ENCODE measurements at places on chromosomes 3 and 15.

DNA sequence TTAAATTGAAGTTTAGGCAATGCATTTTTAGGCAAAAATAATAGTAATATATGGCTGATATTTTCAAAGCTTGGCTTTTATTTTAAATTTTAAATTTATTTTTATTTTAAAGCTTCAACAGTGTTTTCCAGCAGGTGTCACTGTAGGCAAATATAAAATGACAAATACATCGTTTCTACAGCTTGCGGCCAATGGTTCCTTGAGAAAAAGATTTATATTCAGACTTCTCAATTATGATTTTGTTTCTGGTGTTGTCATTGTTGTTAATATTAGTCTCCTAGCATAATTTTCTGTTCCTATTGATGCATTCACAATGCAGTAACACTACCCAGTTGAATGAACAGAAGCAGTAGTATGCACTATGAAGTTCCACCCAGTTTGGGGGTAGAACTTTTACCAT is 220.7 kb upstream of the DNAJC19 start:
- DNase-seq: peak; percentile 50

- no peak for DNase-seq
Measured at GRCh38 chr3:194148383-194148782, 12.4 kb downstream of the HES1 start.

- peak; percentile 23 for DNase-seq
Measured at GRCh38 chr3:122357828-122358702, 25.0 kb downstream of the MIX23 start.

GRCh38 chr3:156677536-156677935 is 3.1 kb downstream of the TIPARP start:
- peak; percentile 31 for DNase-seq

- DNase-seq: peak; percentile 79
Measured at GRCh38 chr15:80419546-80419945, 15.4 kb downstream of the ARNT2 start.

GRCh38 chr3:184552296-184552695 is 9.3 kb upstream of the EPHB3 start:
- DNase-seq: no peak

DNA sequence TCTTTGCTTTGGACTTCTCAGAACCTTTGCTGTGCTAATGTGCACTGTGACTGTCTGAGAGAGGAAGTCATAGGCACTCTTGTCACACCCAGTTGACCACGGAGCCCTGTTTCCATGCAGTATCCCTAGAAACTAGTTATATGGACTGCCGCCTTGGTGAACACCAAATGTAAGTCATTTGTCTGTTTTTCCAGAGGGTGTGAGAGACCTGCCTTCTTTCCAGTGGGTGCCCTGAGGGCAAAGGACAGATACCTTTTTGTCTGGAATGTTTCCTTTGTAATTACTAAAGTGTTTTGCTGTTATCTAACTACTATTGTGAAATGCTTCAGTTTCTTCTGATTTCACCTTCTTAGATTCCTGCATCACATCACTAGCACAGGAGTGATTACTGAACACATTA is 91.8 kb downstream of the LARS2 start:
- DNase-seq: peak; percentile 33

GRCh38 chr3:160781402-160781801 is 25.4 kb downstream of the PPM1L start:
- DNase-seq: no peak

DNA sequence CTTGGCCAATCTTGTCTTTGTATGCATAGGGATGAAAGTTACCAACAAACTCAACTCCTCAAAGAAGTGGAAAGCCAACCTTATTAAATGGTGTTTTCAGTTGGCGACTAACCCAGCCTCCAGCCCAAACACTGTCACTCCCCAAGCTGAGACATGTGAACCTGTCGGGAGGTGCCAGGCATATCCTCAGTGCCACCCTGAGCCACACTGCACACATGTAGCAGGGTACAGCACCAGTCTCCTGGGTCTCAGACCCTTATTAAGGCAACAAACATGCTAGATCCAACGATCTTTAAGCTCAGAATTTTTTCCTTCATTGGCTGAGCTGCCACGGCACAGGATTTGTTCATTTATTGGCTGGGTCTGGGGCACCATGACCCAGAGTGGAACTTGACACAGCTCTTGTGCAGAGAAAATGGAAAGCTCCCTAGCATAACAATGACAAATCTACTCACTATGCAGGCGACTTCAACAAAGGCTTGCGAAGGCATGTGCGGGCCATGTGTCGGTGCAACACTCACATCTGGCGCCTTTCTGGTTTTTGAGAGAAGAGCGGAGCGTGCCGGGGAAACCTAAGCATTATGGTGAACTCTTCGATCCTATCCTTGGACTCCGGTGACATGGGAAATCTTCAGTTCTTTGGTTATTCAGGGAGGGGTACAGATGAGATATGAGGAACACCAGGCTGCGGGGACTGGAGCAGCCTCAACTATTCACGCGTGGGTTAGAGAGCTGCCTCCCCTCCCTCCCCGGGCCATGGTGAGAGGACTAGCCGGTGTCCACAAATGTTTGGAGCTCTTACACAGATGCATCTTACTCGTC is 190.1 kb downstream of the FAM43A start:
- DNase-seq: no peak

- DNase-seq: peak; percentile 20
Measured at GRCh38 chr15:58864602-58865424, 68.7 kb downstream of the SLTM start.

- no peak for DNase-seq
Measured at GRCh38 chr15:48001393-48002039, 119.3 kb upstream of the SLC24A5 start.

DNA sequence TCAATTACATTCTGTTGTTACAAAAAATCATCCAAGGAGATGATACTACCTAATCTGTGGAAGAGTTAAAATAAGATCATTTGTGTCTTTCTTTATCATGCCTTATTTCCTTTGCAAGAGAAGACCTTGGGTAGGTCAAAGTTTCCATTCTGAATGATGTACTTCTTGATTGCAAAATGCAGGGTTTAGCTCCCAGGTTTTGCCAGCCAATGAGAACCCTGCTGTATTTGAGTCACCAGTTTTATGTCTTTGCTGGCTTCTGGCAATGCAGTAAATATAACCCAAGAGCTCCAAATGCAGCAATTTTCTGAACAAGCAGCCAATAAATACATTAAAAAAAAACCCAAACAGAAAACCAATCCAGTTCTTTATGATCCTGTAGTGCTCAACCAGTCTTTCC is 204.9 kb downstream of the CADPS start:
- DNase-seq: no peak

DNA sequence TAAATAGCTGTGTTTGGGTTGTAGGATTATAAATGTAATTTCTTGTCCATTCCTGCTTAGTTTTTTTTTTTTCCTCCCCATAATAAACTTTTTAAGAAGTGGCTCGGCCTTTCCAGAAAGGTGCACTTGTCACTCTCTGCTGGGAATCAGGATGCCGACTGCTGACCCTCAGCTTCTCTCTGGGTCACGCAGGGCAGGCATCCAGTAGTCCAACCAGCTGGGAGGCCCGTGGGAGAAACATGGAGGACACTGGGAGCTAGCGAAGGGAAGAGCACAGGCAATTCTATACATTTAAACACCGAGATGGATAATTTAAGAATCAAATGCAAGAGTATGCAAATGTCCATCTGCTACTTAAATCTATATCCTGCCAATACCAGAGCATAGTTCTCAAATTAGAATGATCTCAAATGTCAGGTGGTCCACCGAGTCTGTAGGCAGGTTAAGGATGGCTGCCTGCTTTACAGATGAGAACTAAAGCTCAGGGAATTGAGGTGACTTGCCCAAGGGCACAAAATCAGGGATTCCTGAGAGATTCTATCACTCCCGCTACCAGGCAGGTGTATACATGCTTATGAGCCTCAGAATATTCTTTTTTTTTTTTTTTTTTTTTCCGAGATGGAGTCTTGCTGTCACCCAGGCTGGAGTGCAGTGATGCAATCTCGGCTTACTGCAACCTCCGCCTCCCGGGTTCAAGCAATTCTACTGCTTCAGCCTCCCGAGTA is 64.5 kb downstream of the DAPK2 start:
- DNase-seq: no peak

DNA sequence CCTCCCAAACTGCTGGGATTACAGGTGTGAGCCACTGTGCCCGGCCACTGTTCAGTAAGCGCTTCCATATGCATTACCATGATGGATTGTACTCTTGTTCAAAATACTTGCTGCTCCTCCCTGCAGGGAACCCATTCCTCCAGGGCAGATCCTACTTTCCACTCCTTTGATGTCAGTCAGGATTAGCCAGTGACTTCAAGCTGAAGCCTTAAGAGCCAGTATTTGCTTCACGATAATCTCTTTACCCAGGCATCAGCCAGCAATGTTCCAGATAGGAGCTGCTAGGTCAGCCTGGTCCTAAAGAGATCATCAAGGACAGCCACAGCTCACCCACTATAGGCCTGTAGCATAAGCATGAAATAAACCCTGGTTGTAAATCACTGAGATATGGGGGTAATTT is 96.5 kb upstream of the UBE2E2 start:
- no peak for DNase-seq

DNA sequence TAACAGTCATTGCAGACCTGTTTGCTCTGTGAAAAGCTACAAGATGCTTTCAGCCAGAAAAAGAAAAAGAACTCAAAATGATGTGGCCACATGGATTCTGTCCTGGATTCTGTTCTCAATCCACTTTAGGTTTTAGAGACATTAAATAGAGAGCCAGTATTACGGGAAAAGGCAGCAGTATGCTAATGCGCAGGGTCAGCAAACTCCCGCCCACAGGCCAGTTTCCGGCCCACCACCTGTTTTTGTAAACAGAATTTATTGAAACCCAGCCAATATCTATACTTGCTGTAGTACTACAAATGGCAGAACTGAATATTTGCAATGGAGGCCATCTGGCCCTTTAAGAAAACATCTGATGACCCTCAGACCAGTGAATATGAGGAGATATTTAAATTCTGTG is 416.1 kb downstream of the ERC2 start:
- no peak for DNase-seq

GRCh38 chr3:168870892-168871291 is 775.2 kb upstream of the GOLIM4 start:
- no peak for DNase-seq

DNA sequence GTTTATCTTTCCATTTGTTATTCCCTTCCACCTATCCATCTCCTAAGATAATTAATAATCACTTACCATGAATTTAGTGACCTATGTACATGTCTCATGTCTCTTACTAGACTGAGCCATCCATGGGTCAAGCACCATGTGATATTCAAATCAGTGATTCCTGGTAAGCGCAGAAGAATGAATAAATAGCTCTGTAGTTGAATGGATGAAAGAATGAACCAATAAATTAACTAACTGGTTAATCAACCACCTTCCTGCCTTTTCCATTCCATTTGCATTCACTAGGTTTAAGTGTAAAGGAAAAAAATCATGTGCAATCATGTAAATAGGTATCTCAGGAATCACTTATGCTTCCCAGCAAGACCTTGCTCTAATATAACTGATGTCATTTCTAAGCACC is 779.5 kb downstream of the NTRK3 start:
- DNase-seq: no peak

- peak; percentile 54 for DNase-seq
Measured at GRCh38 chr3:126969586-126969985, 13.3 kb upstream of the PLXNA1 start.

DNA sequence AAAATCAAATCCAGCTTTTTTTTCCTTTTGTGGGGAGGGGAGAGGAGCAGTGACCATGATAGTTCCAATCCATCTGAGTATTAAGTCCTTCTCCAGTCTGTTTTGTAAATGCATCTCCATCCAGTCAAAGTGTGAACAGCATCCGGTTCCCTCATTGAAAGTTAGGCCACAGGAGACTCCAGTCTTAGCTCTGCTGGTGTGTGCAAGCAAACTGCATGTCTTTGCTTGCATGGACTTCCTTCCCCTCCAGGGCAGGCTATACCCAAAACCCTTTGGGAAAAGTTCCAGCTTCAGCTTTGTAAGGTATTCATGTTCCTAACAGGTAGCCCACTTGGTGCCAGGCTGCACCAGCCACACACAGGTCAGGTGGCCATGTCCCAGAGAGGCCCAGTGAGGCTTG is 3.1 kb upstream of the MAN2C1 start:
- no peak for DNase-seq

GRCh38 chr15:69609776-69610175 is 157.2 kb downstream of the RPLP1 start:
- DNase-seq: no peak

GRCh38 chr3:99868311-99868646 is 50.6 kb downstream of the CMSS1 start:
- DNase-seq: peak; percentile 51

Measured in astrocyte of the hippocampus (primary cell).